Colonic mucosa (tissue), 4 donors: ENCODE measurements at places on chromosomes 13 and 19. TPM values are rescaled to one million over a fixed set of nuclear protein-coding genes. Genes with fewer than 3 reads are reported as not detected.

DNA sequence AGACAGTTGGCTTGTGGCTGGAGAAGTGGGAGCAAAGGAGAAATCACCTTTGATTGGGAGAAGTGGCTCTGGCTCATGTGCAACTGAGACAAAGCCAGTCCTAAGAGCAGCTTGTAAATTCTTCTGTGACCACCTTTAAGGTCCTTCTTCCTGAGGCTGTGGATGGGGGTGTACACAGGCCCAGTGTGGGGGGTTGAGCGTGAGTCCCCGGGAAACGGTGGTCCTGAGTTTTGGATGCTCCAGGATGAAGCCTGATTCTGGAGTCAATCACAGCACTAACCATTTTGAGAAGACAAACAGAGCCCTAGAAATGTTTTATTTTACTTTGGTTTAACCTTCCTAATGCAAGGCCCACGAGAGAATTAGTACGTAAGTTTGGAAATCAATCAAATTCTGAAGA is 3.9 kb upstream of the CEBPA start:
- no peak for DNase-seq
- H3K4me1 ChIP-seq = no peaks in the 10 kb centered on the region
- H3K4me3 ChIP-seq = no peak overlapping the region
- no peaks in the 10 kb centered on the region for H3K36me3 ChIP-seq
- H3K27me3 ChIP-seq = no peaks in the 10 kb centered on the region
- H3K27ac ChIP-seq = no peak overlapping the region

DNA sequence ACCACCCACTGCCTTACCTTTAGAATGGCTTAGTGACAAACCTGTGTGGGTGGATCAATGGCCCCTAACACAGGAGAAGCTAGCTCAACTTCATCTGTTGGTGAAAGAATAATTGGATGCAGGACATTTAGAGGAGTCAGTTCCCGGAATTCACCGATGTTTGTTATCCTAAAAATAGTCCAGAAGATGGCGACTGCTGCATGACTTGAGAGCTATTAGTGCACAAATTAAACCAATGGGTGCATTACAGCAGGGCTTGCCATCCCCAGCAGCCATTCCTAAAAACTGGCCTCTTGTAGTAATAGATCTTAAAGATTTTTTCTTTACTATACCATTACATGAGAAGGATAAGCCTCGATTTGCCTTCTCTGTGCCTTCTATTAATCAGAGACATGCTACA is 46.8 kb upstream of the ZNF726 start:
- H3K36me3 ChIP-seq = no peaks in the 10 kb centered on the region
- H3K27me3 ChIP-seq = no peaks in the 10 kb centered on the region
- no peak overlapping the region for H3K27ac ChIP-seq
- DNase-seq = no peak
- H3K4me1 ChIP-seq = no peaks in the 10 kb centered on the region
- no peak overlapping the region for H3K4me3 ChIP-seq

DNA sequence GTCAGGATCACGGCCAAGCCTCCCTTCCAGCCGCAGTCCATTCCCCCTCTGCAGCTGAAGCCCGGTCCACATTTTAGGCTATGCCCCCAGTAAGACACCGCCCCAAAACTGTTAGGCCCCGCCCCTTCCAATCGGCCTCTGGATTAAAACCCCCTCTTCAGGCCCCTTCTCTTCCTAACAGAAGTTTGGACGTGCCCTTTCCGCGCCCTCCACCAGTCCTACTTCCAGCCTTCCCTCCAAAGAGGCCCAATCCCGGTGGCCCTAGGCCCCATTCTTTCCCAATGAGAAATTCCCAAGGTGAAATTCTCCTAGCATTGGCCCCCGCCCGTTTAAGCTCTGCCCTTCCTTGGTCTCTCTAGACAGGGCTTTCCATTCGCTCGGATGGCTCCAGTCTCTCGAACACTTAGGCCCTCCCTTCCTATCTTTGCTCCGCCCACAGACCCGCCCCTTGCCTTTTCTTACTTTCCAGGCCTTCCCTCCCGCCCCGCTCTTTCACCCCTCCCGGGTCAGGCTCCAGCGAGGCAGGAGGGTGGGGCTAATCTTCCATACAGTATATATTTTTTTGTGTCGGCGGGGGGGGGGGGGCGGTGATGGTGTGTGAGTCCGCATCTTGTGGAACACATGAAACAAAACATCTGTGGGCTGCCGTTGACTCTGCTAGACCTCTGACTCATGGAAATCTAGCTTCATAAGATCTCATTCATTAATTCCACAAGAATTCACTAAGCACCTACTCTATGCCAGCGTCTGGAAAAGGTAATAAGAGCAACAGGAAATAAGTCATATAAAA is 13.6 kb downstream of the LTBP4 start:
- peak overlapping the region; percentile 58 for H3K4me3 ChIP-seq
- DNase-seq = peak; percentile 99
- H3K36me3 ChIP-seq = no peaks in the 10 kb centered on the region
- no peaks in the 10 kb centered on the region for H3K27me3 ChIP-seq
- peaks cover 8% of the 10 kb centered on the region for H3K4me1 ChIP-seq

- no peaks in the 10 kb centered on the region for H3K27me3 ChIP-seq
- peaks cover 11% of the 10 kb centered on the region for H3K4me1 ChIP-seq
- no peak overlapping the region for H3K27ac ChIP-seq
- DNase-seq = no peak
Observed at GRCh38 chr19:18161636-18162002, 8.7 kb downstream of the PIK3R2 start.

GRCh38 chr13:48695776-48696175 is 42.0 kb downstream of the CYSLTR2 start:
- DNase-seq = no peak
- no peaks in the 10 kb centered on the region for H3K36me3 ChIP-seq
- H3K4me1 ChIP-seq = no peaks in the 10 kb centered on the region
- no peaks in the 10 kb centered on the region for H3K27me3 ChIP-seq
- H3K4me3 ChIP-seq = no peak overlapping the region

DNA sequence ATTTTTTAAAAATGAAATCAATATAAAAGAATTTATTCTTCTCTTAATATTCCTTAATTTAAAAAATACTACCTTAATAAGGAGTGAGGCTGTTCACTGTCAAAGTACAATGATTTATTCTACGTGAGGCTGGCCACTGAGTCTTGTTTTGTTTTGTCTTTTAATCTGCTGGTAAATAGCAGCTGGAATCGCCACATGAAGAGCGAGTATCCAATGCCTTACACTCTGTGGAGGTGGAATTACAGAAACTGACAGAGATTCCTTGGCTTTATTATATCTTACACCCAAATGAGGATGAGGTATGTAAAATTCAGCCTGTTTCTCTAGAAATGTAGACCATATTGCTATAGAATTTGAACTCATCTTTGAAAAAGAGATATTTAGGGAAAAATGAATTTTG is 52.9 kb upstream of the AKAP11 start:
- no peak overlapping the region for H3K27ac ChIP-seq
- no peaks in the 10 kb centered on the region for H3K4me1 ChIP-seq
- H3K4me3 ChIP-seq = no peak overlapping the region
- DNase-seq = no peak
- H3K27me3 ChIP-seq = no peaks in the 10 kb centered on the region

- no peak for DNase-seq
- H3K4me1 ChIP-seq = no peaks in the 10 kb centered on the region
- H3K36me3 ChIP-seq = no peaks in the 10 kb centered on the region
- H3K4me3 ChIP-seq = no peak overlapping the region
- H3K27me3 ChIP-seq = no peaks in the 10 kb centered on the region
Observed at GRCh38 chr13:32548837-32549236, 10.2 kb upstream of the N4BP2L2 start.

- DNase-seq = no peak
- H3K27ac ChIP-seq = no peak overlapping the region
- H3K4me3 ChIP-seq = no peak overlapping the region
- no peaks in the 10 kb centered on the region for H3K4me1 ChIP-seq
Observed at GRCh38 chr13:49185264-49185663, 34.9 kb upstream of the MLNR start.

DNA sequence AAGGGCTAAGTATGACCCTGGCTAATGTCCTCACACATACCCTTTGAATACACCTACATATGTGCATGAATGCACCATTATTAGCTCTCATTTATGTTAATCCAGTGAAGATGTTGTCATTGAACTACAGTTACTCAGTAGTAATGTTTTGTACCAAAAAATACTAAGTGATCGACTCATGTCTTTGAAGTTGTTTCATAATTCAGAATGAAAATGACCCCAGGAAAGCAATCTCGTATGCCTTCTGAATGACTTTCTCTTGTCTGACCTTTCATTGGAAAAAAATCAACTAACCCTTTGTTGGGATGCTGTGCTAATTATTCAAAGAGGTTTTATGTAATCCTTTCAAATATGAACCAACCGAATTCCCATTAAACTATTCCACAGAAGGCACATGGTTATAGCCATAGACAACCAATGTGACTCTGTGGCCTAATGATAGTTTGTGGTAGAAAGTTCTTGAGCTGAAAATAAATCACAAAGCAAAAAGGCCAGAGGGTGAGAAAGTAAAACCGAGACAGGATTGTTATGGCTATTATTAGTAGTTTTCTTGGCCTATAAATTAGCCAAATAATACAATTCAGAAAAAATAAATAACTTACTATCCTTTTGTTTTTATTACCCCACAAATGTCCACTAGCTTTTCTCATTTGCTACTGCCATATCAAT is 86.8 kb upstream of the STARD13 start:
- no peaks in the 10 kb centered on the region for H3K36me3 ChIP-seq
- no peak for DNase-seq
- H3K4me1 ChIP-seq = no peaks in the 10 kb centered on the region
- no peaks in the 10 kb centered on the region for H3K27me3 ChIP-seq

- peaks cover 6% of the 10 kb centered on the region for H3K4me1 ChIP-seq
- no peak overlapping the region for H3K4me3 ChIP-seq
- H3K27me3 ChIP-seq = no peaks in the 10 kb centered on the region
- H3K36me3 ChIP-seq = no peaks in the 10 kb centered on the region
Observed at GRCh38 chr13:24631922-24632321, 48.3 kb upstream of the ATP12A start.

DNA sequence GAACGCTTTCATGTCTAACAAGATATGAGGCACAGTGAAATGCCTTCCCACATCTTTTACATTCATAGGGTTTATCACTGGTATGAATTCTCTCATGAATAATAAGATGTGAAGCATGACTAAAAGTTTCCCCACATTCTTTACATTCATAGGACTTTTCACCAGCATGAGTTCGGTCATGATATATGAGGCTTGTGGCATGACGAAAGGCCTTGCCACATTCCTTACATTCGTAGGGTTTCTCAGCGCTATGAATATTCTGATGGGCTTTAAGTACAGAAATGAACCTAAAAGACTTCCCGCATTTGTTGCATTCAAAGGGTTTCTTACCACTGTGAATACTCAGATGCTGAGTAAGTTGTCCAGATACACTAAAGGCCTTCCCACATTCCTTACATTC is 21.3 kb downstream of the ZNF607 start:
- H3K27ac ChIP-seq = no peak overlapping the region
- no peak for DNase-seq
- H3K27me3 ChIP-seq = no peaks in the 10 kb centered on the region
- H3K4me3 ChIP-seq = no peak overlapping the region
- no peaks in the 10 kb centered on the region for H3K36me3 ChIP-seq

- DNase-seq = no peak
- H3K4me1 ChIP-seq = no peaks in the 10 kb centered on the region
- no peak overlapping the region for H3K27ac ChIP-seq
- H3K27me3 ChIP-seq = no peaks in the 10 kb centered on the region
Observed at GRCh38 chr13:49481788-49482187, 14.0 kb upstream of the PHF11 start.

RETN gene
- not detected for total RNA-seq

DNA sequence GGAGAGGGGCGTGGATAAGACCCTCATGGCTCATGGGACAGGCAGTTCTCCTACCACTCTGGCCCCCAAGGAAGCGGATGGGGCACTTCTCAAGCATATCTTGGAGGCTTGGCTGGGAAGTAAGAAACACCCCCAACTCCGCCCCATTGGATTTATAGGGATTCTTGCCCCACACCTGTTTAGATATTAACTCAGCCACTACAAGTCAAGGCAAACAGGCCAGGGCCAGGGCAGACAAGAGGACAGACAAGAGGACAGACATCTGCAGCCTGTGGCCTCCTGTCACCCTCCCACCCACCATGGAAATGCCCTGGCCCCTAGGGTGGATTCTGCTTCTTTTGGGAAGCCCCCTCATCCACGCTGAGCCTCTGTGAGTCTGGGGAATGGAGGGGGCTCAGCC is 24.1 kb downstream of the RDH8 start:
- H3K36me3 ChIP-seq = no peaks in the 10 kb centered on the region
- no peaks in the 10 kb centered on the region for H3K4me1 ChIP-seq
- H3K4me3 ChIP-seq = no peak overlapping the region
- H3K27ac ChIP-seq = no peak overlapping the region

DNA sequence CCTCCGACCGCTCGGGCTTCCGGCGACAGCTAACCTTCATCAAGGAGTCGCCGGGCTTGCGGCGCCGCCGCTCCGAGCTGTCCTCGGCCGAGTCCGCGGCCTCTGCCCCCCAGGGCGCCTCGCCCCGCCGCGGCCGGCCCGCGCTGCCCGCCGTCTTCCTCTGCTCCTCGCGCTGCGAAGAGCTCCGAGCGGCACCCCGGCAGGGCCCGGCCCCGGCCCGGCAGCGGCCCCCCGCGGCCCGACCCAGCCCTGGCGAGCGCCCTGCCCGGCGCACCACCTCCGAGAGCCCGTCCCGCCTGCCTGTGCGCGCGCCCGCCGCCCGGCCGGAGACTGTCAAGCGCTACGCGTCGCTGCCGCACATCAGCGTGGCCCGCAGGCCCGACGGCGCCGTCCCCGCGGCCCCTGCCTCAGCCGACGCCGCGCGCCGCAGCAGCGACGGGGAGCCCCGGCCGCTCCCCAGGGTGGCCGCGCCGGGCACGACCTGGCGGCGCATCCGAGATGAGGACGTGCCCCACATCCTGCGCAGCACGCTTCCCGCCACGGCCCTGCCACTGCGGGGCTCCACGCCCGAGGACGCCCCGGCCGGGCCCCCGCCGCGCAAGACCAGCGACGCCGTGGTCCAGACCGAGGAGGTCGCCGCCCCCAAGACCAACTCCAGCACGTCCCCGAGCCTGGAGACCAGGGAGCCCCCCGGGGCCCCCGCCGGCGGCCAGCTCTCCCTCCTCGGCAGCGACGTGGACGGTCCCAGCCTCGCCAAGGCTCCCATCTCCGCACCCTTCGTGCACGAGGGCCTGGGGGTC is 9.6 kb downstream of the C19orf25 start:
- DNase-seq = no peak
- H3K36me3 ChIP-seq = no peaks in the 10 kb centered on the region
- peaks cover 37% of the 10 kb centered on the region for H3K4me1 ChIP-seq
- H3K27ac ChIP-seq = no peak overlapping the region

GRK1 gene
- total RNA-seq = not detected
